ENCODE measurements at places on chromosomes 5 and 9.

GRCh38 chr5:485113-485945 is 38.9 kb downstream of the SLC9A3 start:
- no peak for DNase-seq

- no peak for DNase-seq
These were observed 23.1 kb upstream of the FRRS1L start for GRCh38 chr9:109190151-109190550.

DNA sequence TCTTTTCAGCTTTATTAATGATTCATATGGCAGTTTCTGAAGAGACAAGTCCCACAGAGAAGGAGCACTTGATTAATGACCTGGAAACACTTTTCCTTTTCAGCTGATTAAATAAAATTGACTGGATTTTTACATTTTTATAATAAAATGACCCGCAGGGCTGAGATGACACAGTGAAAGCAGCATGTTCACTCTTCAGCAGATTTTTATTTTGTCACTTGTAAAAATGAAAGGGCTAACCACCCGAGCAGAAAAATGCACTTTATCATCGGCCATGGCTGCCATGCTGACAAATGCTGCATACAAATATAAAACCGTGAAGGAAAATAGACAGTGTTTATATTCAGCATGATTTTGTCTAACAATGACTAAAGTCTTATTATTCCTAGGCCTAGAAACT is 321.6 kb upstream of the ITGA1 start:
- no peak for DNase-seq

DNA sequence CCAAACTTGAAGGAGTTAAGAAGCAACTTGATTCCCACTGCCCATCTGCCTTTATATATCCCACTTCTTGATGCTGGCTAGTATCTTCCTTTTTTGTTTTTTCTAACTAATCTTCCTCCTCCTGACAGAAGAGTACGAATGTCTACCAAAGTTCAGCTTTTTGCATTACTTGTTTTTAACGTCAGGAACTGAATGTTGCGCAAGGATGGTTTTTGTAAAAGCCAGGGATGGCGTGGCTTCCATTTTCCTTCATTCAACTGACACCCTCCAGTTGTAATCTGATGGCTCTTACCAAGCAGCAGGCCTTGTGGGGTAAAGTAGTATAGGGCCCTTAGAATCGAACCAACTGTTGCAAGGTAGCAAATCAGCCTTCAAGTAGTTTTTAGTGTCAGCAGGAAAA is 70.8 kb upstream of the GPR151 start:
- DNase-seq: no peak

DNA sequence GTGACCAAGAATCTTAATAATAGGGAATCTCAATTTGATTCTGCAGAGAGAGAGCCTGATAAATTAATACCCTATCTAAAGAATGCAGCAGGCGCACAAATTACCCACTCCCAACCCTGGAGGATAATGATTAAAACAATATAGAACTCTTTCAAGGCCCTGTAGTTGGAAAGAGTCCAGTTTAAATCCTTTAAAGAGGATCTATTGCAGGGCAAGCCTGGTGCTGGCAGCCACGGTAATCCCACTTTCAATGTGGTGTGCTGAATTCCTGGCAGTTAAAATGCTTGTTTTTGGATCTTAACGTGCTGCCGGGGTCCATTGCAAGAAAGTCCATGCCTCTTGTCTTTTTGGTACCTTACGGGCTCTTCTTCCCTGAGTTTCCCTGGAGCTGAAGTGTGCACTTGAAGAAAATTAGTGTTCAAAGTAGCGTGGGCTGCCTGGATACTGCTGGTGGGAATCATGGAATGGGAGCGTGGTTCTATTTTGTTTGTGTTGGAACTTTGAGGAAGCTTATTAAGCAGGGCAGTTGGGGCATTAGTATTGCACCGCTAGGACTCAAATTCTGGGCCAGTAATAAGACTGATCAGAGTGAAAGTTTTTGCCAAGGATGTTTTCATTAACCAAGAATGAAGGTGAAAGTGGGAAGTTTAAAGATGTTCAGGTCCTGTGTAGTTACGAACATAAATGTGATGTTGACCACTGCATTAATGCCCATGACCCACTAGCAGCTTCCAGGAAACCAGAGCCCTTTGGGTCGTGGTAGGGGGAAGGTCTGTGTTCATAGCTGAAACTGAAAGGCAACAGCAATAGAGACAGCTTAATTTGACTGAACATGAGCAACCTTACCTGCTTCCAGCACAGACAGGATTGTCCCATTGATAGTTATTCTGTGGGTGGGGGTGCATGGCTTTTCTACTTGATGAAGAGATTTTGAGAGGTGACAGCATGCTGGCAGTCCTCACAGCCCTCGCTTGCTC is 20.8 kb downstream of the MARCHF6 start:
- DNase-seq: no peak

DNA sequence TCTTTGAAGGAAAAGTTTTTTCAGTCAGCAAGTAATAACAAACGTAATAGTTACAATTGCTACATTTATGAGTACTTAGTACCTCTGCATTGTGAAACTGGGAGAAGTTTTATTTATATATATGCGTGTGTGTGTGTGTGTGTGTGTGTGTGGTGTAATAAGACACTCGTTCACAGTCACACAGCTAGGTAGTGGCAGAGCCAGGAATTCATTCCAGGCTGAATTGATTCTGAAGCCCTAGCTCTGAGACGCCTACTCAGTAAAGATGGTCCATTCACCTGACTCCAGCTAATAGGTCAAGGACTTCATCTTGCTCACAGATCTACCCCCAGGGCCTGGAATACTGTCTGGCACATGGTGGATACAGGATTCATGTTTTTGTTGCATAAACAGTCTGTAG is 13.6 kb upstream of the CAST start:
- no peak for DNase-seq

DNA sequence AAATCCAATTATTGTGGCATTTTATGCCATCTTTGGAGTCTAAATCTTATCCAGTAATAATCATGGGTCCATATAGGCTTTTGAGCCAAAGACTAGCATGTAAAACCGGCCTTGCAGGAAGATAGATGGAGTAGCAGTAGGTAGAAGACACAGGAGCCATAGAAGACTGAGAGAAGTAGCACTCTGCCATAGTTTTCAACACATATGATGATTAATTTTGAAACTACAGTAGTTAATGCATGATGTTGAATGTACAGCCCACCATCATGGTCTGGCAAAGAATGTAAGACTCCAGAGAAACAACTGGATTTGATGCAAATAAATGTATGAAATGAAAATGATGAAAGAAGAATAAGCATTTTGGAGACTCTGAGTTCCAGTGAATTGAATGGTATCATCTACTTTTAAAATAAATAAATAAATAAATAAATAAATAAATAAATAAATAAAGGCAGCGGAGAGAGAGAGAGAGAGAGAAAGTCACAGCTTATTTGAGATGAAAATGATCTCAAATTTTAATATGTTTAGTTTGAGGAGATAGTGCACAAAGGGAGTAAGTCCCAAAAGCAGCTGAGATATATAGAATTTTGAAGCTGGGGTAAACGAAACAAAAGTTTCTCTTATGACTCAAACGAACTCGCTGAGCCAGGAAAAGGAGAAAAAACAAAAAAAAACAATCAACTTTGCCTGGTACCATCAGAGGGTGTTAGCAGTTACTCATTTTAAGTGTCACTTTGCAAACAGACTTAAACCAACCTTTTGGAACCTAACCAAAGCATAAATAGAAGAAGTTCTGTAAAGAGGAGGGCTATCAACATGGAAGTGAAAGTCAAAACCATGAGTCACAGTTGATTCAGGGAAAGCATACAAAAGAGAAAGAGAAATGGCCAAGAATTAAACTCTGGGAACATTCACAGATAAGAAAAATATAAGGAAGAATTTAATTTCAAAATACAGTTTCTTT is 388.7 kb downstream of the CETN3 start:
- no peak for DNase-seq

DNA sequence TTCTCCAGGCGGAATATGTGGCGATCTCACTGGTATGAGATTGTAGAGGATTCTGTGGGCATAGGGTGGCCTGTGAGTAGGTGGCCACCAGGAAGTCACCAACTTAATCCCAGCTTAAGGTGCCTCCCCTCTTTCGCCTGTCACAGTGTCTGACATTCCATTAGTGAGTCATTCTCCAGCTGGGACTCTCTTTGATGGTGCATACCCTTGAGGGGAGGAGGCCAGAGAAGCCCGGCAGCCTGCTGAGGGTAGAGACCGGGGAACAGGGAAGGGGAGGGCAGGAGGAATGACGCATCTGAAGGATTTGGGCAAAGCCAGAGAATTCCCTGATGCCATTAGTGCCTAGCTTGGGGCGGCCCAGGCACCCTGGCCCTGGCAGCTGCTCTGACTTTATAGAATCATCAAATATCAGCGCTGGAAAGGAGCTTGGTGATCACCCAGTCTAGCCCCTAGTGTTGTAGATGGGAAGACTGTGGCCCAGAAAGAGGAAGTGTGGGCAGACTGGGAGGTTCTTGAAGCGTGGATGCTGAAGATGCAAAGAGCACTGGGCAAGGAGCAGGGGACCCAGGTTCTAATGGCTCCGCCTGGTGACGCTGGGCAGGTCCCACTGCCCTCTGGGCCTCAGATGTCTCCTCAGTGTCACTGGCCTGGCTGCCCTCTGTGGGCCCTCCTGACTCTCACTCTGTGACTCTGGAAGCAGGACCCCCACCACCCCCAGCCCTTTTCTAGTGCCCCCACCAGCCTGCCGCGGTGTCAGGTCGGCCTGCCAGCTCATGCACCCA is 41.4 kb downstream of the DAB2IP start:
- DNase-seq: no peak

- DNase-seq: no peak
These were observed 47.5 kb downstream of the NEURL1B start for GRCh38 chr5:172688349-172689217.

DNA sequence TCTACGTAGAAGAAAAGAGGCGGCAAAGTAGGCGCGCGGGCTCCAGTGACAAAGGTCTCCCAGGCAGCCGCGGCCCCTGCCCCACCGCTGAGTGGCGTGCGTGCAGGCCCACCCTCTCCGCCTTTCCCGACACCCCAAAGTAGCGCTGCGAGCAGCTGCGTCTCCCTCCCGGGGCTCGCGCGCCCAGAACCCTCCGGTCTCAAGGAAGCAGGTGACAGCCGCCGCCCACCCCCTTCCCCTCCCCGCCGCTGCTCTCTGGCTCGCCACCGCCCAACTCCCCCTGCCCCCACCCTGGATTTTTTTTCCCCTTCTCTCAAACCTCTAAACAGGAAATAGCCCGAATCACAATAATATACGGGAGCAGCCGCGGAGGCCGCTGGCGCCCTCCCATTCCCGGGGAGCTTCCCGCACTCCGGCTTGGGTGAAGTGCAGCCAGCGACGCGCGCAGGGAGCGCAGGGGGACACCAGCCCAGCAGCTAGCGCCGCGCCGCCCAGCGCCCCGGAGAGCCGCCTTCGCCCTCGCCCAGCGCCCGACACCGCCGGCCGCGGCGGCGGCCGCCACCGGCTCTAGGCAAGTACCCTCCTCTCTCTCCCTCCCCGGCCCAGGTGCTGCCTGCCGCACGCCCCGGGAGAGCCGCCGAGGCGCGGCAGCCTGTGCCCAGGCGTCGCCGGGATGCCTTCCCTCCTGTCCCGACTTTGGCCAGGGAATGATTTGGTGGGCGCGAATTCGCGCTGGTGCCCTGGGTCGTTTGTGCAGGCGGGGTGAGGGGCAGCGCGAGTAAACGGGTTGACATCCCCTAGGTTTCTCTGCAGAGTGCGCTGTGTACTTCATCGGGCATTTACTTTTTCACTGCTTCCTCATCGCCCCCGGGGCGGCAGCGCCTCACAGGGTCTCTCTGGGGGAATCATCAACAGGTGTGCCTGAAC is 52.7 kb upstream of the TJP2 start:
- peak; percentile 45 for DNase-seq

DNA sequence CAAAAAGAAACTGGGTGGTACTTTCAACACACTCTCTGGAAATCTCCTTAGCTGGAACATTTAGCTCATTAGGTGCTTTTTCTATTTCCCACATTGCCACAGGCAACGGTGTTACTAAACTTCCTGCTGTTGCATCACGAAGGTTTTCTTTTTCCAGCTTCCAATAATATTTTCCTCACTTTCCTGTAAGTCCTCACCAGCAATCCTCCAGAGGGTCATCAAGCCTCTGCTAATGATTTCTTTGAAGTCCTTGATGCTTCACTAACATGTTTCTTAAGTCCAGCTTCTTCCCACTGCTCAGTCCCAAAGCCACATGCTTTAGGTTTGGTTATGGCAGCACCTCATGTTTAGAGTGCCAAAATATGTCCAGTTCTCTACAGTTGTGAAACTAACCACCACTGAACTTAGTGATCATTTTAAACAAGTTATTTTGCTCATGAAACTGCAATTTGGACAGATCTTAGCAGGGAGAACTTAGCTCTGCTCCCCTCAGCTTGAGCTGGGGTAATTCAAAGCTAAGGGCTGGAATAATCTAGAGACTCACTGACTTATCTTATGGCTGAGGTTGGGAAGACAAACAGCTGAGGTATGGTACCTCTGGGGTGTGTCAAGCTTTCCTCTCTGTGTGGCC is 39.9 kb upstream of the RETREG1 start:
- DNase-seq: no peak

DNA sequence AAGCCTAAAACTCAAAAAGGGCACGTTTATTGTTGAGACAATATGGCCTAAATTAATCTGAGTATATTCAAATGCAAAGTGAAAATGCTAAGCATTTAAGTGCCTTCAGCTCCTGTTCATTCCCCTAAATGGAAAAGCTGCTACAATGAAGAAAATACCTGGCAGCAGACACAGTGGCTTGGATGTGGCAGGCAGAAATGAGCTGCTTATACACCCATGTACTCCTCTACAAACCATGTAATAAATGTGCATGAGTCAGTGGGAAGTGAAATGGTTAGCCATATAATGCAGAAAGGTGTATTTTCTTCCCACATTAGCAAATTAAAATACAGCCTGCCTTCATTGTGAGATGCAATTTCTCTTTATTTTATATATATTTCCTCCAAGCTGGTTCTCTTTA is 859.2 kb upstream of the SEMA6A start:
- no peak for DNase-seq

DNA sequence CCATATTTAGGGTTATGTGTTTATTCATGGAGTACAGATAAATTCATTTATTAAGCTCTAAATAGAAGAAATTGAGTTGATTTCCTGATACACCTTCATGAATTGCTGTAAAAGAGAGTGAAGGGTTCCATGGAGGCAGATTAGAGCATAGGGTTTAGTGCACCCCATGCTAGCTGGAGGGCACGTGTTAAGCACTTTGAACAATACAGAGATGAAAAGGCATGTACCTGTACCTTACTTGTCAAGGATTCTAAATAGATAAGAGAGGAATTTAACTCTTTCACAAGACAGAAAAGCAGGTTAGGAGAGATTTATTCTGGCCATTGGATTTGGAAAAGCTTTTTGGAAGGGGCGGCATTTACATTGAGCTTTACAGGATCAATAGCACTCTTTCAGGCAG is 23.3 kb downstream of the TNFAIP8 start:
- DNase-seq: no peak

GRCh38 chr9:134224567-134225093 is 60.3 kb upstream of the RNU6ATAC start:
- no peak for DNase-seq

DNA sequence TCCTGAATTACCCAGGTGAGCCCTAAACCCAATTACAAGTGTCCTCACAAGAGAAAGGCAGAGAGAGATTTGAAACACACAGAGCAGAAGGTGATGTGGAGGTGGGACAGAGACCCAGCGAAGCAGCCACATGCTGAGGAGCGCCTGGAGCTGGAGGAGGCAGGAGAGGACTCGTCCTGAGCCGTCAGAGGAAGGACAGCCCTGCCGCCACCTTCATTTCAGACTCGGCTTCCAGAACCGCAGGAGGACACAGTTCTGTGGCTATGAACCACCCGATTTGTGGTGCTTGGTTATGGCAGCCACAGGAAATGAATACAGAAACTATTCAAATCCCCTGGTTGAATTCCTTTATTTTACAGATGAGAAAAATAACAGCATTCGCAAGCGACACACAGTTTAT is 16.4 kb upstream of the FBP1 start:
- no peak for DNase-seq
